ENCODE measurements at places on chromosomes 5 and 9.

- DNase-seq, result no peak
Measured at GRCh38 chr9:134336228-134336627, 10.0 kb downstream of the RXRA start.

DNA sequence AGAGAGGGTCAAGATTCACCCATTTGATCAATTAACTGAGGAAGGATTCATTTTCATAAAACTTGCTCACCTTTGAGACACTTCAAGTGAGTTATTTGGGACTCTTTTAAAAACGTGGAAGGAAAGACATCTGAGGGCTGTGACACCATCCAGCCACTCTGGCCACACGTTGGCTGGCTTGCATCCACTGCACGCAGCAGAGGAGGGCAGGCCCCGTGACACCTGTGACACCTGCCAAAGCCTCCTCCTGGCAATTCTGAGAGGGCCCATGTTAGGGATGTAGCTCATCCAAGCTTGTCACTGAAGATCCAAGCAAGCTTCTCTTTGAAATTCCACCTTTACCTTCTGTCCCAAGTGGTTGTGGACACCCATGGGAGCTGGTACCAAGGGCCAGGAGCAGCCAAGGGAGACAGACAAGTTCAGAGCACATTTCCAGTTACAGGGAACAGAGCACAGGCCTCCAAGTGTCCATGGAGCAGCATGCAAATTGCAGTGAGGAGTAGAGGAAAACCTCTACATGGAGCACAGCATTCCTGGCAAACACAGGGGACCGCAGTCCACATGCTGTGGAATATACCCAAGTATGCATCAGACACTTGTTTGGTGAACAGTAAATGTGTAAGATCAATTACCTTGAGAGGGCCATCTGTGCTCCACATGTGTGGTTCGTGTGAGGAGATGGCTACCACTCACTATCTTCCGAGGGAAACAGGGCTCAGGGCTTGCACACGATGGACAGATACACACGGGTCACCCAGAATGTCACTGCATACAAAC, 4.8 kb downstream of the PRSS3 start:
- no peak for DNase-seq

- no peak for DNase-seq
Measured at GRCh38 chr5:126809916-126810315, 33.0 kb downstream of the LMNB1 start.

DNA sequence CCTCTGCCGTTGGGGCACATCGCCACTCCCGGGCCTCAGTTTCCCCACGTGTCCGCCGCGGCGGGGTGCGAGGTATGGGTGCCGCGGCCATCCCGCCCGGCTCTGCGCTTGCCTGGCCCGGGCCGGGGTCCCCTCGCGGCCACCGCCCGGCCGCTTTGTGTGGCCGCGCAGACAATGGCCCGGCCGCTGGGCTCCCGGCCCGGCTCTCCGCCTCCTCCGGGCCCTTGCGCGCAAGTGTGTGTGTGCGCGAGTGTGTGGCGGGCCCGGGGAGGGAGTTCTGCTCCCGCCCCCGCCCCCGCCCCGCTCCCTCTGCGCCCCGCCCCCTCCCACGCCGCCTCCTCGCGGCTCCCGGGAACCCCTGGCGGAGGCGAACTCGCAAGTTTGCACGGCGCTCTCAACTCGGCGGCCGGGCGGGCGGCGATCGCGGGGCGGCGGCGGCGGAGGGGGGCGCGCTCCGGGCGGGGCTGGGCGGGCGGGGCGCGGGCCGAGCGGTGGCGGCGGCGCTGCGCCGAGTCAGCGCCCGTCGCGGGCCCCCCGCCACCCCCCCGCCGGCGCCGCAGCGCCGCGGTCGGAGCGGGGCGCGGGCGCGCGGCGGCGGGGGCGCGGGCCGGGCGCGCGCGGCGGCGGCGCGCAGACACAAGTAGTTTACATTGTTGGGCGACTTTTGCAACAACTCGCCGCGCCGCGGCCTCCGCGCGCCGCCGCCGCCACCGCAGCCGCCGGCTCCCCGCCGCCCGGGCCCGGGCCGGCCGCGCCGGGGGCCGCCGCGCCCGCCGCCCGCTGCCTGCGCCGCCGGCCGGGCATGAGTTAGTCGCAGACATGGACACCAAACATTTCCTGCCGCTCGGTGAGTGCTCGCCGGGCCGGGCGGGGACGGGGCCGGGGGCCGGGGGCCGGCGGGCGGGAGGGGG, at the start of gene RXRA:
RXRA (plus strand) TSS at position 643 of the 911 bp plus-strand sequence; CDS start at position 820, 177 bp downstream.
- no peak for DNase-seq

DNA sequence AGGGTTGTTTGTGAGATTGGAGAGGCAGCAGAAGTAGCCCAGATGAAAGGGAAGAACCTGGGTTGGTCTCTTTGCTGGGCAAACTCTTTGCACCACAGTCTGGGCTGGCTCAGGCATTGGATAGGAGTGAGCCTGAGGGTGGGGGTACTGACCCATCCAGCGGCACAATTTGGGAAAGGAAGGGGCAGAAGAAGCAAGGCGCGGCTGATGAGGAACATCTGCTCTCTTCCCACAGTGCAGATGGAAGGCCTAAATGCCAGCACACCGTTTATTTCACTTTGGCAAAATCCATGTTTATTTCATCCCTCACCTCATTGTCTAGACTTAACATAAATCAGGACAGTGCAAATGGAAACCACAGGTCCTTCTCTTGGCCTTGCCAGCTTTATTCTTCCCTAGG, 32.3 kb downstream of the PALM2AKAP2 start:
- DNase-seq, result no peak

Data from nucleus accumbens (tissue), 56 donors.